ENCODE measurements at places on chromosomes 2 and 18.
A peak's percentile ranks its signal among the peaks of the same experiment; 100 is the strongest.

GRCh38 chr18:11666176-11666575 is 22.9 kb upstream of the GNAL start:
- no peak for DNase-seq

GRCh38 chr2:241803387-241804325 is 5.3 kb upstream of the NEU4 start:
- DNase-seq: peak; percentile 16

DNA sequence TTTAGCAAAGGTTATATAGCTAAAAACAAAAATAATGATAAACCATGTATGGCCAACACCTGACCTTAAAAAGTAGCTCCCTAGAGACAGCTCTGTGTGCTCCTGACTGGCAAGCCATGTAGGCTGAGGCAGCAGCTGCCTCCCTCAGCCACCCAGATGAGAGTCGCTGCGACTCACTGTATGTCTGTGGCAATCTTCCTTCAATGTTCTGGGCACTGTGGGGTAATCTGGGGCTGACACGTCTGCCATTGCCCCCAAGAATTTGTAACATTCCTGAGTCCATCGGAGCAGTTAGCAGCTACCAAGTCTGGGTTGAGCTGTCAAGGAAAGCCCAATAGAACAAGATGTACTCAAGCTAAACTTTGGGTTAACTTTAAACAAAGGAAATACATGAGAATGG is 106.4 kb upstream of the DAPL1 start:
- DNase-seq: no peak

DNA sequence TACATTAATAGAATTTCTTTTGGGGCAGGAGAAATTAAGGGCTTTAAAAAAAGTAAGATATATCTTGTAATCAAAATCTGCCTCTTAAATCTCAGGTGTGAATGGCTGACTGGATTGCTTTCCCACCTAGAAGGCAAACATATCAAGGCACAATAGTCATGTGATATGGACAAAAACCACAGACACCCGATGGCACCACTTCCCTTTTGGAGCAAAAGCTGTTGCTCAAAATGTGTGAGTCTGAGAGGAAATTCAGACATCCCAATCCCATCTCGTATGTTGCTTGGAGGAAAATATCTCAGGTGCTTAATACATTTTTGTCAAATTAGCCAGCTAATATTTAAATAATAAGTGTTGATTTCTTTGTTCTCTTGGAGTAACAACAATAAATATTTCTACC is 120.7 kb downstream of the KCNF1 start:
- no peak for DNase-seq

GRCh38 chr18:48792611-48793380 is 158.0 kb downstream of the SMAD7 start:
- no peak for DNase-seq

- DNase-seq: no peak
These were observed 41.5 kb downstream of the SP140 start for GRCh38 chr2:230267059-230267458.
